Fibroblast of lung (primary cell): ENCODE measurements at places on chromosomes 1 and 21. TPM values are rescaled to one million over a fixed set of nuclear protein-coding genes. Genes with fewer than 3 reads are reported as not detected.

GRCh38 chr1:30782361-30783255 lies 25.0 kb upstream of the LAPTM5 start:
- no peak overlapping the region for H3K27ac ChIP-seq
- peaks cover 5% of the 10 kb centered on the region for H3K27me3 ChIP-seq
- H3K36me3 ChIP-seq, result no peaks in the 10 kb centered on the region
- peak; percentile 58 for DNase-seq
- no peaks in the 10 kb centered on the region for H3K4me1 ChIP-seq
- H3K4me3 ChIP-seq, result no peak overlapping the region

- H3K4me1 ChIP-seq, result no peaks in the 10 kb centered on the region
- no peaks in the 10 kb centered on the region for H3K27me3 ChIP-seq
- DNase-seq, result no peak
- no peak overlapping the region for H3K27ac ChIP-seq
Observed at GRCh38 chr1:242212401-242212800, 213.5 kb upstream of the MAP1LC3C start.

The GRHL3 gene
- not detected in 2 replicates for total RNA-seq

The TNFRSF8 gene
- 0.26 TPM in 1 of 2 replicates, not detected in the other for total RNA-seq
